ENCODE measurements at places on chromosomes 1 and 21.

DNA sequence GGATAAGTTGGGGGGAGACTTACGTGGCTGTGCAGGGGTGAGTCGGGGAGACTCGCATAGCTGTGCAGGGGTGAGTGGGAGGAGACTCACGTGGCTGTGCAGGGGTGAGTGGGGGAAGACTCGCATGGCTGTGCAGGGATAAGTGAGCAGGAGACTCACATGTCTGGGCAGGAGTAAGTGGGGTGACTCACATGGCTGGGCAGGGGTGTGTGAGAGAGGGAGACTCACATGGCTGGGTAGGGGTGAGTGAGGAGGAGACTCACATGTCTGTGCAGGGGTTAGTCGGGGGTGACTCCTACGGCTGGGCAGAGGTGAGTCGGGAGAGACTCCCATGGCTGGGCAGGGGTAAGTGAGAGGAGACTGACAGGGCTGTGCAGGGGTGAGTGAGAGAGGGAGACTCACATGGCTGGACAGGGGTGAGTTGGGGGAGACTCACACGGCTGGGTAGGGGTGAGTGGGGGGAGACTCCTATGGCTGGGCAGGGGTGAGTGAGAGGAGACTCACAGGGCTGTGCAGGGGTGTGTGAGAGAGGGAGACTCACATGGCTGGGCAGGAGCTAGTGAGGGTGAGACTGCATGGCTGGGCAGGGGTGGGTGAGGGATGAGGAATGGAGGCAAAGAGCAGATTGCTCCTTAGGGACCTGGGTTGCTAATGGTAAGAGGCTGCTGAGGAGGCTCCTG lies 56.0 kb upstream of the ABCG1 start:
- peak; percentile 32 for DNase-seq

DNA sequence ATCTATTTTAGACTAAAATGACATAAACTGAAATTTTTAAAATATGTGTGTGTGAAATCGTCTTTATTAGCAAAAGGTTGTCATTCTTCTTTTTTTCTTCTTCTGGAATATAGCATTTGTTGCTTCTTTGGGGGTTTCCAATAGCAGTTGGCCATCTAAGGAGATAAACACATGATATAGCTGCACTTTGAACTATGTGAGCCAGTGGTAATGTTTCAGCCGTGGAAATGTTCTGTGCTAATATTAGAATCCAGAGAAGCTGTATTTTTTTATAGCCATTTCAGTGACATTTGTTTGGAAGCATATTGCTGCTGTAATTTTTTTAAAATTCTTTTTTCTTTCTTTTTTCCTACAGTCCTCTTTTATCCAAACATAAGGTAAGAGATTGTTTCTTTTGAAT lies 75.1 kb downstream of the CNST start:
- DNase-seq = no peak

DNA sequence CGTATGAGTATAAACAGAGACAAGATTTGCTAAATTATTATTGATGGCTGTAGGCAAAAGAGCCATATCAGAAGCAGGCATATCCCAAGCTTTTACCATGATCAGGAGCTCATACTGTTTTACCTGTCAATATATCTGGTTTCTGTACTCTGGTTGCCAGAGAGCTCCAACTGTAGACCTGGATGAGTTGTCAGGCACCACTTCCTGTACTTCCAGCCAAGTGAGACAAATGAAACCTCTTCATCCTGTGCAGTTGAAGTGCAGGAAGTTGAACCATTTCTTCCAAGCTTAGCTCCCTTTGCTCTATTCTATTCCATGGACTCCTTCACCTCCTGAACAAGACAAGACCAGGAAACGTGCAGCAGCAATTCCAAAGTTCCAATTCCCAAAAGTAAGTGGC lies 115.6 kb downstream of the ZNF281 start:
- no peak for DNase-seq

DNA sequence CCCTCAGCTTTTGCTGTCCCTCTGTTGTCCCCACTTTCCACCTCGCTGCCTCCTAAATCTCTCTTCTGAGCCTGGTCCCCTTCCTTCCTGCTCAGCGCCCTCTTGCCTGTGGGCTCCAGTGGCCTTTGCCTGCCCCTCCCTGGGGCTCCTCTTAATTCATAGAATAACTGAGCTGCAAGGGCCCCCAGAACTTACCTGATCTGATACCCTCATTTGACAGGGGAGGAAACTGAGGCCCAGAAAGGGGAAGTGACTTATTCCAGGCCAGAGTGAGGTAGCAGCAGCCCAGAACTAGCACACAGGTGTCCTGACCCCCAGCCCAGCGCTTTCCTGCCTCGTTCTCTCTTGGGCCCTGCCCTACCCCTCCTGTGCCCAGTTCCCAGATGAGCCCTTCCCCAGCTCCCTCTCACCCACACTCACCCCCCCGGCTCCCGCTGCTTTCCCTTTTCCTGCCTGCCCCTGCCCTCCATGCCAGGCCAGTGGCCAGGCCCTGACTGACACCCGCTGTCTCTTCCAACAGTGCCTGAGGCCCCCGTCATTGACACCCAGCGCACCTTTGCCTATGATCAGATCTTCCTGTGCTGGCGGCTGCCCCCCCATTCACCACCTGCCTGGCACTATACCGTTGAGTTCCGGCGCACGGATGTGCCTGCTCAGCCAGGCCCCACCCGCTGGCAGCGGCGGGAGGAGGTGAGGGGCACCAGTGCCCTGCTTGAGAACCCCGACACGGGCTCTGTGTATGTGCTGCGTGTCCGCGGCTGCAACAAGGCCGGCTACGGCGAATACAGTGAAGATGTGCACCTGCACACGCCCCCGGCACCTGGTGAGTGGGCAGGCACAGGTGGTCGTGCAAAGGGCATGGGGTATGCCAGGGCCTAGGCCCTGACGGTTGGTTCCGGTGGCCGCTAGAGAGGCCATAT lies 5.7 kb downstream of the TRIM46 start:
- DNase-seq = no peak

DNA sequence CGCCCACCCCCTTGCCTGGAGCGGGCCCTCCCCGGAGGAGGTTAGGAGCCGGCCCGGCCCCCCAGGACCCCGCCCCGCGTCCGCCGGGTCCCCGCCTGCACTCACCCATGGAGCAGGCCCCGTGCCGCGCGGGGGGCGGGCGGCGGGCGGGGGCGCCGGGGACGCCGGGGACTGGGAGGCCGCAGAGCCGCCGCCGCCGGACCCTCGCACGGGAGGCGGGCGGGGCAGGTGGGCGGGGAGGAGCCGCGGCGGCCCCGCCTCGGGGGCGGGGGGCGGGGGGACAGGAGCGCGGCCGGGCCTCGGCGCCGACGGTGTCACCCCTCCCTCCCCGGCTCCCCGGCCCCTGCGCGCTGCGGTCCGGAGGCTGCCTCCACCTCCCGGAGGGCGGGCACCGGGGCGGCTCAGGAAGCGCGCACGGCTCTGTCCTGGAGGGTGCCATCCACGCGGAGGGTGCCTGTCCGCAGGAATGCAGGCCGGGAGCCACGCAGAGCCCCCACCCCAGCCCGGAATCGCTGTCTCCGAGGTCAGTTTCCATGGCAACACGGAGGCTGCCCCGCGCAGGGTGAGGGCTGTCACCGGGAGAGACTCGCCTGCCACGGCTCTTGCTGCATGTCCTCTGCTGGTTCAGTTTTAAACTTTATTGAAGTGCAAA lies 5.9 kb upstream of the PLEKHG5 start:
- DNase-seq = peak; percentile 31

DNA sequence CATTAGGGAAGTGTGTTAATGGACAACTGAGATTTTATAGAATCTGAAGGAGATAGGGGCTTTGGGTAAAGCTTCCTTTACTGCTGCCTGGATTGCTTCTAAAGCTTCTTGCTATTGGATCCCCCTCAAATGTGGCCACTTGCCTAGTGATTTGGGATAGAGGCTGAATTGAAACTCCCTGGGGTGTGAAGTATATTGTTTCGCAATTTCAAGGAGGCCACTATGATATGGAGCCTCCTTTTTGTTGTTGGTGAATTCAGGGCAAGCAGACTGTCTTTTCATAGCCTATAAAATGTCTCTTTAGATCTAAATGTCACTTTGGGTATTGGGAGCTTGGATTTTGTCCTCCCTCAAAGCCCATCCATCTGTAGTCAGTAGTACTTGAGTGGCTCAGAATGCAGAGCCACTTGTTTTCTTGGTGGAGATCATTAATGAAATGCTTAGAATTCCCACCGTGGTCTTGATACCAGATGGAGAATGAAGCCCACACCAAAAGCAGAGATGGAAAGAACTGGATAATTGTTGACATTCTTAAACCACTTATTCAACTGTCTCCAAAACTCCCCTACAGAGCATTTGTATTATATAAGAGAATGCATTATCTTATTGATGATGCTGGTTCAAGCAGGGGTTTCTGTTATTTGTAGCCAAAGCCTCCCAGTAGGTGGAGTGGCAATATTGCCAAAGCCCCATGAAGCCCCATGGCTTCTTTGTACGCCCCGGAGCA lies 144.3 kb upstream of the KCNE2 start:
- no peak for DNase-seq

GRCh38 chr1:203492082-203492747 lies 1.7 kb upstream of the OPTC start:
- no peak for DNase-seq

GRCh38 chr1:82775406-82776000 lies 974.8 kb downstream of the ADGRL2 start:
- DNase-seq = peak; percentile 42

DNA sequence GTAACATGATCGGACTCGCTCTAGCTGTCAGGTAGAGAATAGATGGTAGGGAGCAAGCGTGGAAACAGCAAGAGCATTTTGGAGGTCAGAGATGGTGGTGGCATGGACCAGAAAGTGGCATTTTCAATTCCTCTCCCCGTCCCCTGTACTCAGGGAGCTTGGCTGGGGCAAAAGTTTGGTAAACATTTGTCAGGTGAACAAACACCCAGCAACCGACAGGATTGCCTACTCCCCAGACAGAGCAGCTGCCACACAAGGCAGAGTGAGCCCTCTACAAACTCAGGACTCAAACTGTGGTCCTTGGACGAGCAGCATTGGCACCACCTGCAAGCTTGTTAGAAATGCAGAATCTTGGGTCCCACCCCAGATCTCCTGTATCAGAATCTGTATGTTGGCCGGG lies 14.3 kb downstream of the PTAFR start:
- DNase-seq = no peak

DNA sequence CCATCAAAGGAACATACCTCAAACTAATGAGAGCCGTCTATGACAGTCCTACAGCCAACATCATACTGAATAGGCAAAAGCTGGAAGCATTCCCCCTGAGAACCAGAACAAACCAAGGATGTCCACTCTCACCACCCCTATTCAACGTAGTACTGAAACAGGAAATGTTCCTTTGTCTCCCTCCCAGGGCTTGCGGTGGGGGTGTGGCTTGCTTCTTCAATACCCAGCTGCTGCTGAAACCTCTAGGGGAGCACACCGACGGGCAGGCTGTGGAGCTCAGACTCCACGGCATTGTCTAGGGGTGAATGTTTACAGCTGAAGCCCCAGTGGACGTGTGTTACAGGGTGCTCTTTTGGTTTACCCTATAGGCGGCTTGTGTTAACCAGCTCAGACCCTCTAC lies 30.5 kb upstream of the B3GALT2 start:
- no peak for DNase-seq

- no peak for DNase-seq
These were observed 6.0 kb upstream of the MYOG start for GRCh38 chr1:203091761-203092330.

- peak; percentile 45 for DNase-seq
These were observed 50.2 kb upstream of the TSHB start for GRCh38 chr1:114979278-114979891.

DNA sequence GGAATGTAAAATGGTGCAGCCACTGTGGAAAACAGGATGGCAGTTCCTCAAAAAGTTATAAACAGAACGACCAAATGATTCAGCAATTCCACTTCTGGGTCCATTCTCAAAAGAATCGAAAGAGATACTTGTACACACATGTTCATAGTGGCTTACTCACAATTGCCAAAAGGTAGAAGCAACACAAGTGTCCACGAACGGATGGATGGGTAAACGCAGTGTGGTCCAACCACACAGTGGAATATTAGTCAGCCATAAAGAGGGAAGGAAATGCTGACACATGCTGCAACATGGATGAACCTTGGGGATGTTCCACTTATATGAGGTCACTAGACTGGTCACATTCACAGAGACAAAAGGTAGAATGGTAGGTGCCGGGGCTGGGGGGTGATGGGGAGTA lies 5.3 kb downstream of the KRTAP10-1 start:
- no peak for DNase-seq

GRCh38 chr1:179047636-179047997 lies 21.9 kb downstream of the FAM20B start:
- DNase-seq = no peak

GRCh38 chr1:214351551-214352277 lies 70.8 kb downstream of the SMYD2 start:
- DNase-seq = no peak

DNA sequence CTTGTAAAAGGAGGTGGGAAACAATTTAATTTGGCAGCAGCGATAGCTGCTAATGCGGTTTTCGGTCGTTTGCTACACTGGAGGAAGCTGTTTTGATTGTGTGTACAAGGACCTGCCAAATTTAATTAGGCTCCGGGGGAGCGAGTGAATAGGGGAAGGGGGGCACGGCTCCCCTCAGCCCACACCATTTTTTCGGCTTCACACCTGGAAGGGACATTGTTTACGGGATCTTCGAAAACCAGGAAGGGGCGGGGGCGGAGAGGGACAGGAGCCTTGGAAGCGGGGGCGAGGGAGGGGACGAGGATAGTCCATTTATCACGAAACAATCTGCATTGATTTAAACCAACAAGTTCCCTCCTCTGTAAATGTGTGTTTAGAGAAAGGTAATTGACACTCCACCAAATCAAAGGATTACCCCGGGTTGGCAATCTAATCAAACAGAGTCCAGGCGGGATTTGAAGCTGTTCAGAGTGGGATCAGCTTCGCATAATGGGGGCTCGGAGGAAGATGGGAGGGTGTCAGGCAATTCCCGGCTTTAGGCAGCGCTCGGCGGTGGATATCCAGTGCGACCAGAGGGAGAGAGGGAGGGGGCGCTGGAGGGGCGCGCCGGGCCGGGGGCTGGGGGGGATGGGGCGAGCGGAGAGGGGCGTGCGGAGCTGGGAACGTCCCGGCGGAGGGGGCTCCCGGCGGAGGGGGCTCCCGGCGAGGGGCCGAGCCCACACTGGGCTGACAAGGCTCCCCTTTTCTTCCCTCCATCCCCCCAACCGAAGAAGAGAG lies 9.8 kb downstream of the PAX7 start:
- DNase-seq = no peak

- no peak for DNase-seq
These were observed 7.0 kb upstream of the MDM4 start for GRCh38 chr1:204509186-204509635.

- no peak for DNase-seq
These were observed 1.2 kb downstream of the SAMD11 start for GRCh38 chr1:924656-925560.

Measured in stimulated activated CD4-positive, alpha-beta T cell treated with anti-CD3 and anti-CD28 coated beads, Interleukin-1b, Interleukin-23, amount 100 ng/mL, for 48 hours (primary cell).